ENCODE measurements at places on chromosomes 16 and 17.
A peak's percentile ranks its signal among the peaks of the same experiment; 100 is the strongest.

DNA sequence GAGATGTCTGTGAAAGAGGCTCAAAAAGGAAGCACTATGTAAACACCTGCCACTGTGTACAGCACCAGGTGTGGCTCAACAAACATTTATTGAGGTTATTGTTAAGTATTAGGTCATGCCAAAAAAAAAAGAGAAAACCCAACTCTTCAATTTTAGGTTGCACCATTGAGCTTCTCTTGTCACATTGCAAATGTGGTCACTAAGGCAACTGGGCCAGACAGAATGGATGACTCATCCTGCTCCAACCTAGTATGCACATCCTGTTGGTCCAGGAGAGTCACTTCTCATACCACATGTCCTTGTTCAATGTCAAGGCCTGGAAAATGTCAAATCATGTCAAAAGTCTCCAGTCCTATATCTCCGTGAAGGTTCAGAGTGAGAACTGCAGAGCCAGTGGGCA is 25.0 kb downstream of the HOXB1 start:
- DNase-seq: no peak

GRCh38 chr17:4206962-4207361 is 56.8 kb downstream of the ANKFY1 start:
- DNase-seq: no peak

GRCh38 chr17:39871801-39872200 is 3.8 kb downstream of the ZPBP2 start:
- DNase-seq: no peak

DNA sequence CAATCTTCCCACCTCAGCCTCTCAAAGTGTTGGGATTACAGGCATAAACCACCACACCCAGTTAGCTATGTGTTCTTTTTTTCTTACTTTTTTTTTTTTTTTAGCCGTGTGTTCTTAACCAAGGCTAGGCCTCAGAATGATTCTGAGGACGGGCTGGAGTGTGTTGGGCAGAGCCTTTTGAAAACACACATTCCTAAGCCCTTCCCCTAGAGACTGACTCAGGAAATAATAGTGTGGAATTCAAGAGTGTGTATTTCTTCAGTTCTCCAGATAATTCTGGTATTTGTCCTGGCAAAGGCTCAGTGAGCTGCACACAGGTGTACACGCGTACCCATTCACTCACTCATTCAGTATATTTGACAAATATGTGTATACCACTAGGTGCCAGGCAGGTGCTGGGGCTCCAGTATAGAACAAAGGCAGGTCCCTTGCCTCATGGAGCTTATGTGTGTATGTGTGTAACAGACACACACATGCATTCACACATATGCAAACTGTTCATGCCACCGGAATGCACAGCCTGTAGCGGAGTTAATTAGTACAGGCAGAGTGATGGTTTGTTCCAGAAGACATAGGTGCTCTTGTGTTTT is 19.4 kb upstream of the NFATC3 start:
- DNase-seq: no peak

DNA sequence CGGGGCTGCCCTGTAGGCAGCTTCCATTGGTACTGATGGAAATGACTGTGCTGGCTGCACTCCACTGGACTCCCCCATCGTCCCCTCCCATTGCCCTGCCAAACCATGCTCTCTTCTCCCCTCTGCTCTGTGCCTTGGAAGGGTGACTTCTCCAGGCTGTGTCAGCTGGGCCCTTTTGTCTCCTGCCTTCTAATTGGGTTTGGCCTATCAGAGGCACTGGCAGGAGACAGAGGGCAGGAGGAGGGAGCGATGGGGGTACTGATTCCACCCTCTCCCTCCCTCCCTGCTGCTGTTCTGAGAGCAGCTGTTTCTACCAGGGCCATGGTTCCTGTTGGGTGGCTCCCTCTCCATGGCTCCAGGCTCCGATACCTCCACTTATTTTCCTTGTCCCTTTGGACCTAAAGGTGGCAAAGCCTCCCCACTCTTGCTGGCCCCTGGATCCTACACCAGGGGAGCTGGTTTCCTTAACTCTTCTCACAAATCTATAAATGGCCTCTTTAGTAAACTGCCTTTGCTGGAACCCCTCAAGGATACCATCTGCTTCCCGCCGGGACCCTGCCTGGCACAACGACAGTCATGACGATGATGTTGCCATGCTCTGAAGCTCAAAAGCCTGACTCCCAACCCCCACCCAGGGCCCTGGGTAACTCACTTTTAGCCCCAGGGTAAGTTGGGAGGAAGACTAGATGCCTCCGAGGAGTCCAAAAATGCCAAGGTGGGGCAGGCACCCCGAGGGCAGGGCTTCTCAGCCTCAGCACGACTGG is 123.8 kb upstream of the RPL38 start:
- DNase-seq: no peak

- DNase-seq: no peak
Measured at GRCh38 chr17:34368196-34368945, 5.3 kb upstream of the CCL1 start.

GRCh38 chr17:56756536-56756935 is 77.2 kb downstream of the C17orf67 start:
- no peak for DNase-seq

- DNase-seq: peak; percentile 66
Measured at GRCh38 chr16:6643080-6643686, 689.5 kb upstream of the RBFOX1 start.
